ENCODE measurements at places on chromosomes 13 and 19. TPM values are rescaled to one million over a fixed set of nuclear protein-coding genes. Genes with fewer than 3 reads are reported as not detected.

C19orf47 gene
- 4.8 TPM for total RNA-seq

COL4A1 gene
- 174 TPM for total RNA-seq

RNF225 gene
- total RNA-seq = not detected

IGSF23 gene
- not detected for total RNA-seq

NCR1 gene
- total RNA-seq = not detected
